ENCODE measurements at places on chromosomes 7 and 10. TPM values are rescaled to one million over a fixed set of nuclear protein-coding genes. Genes with fewer than 3 reads are reported as not detected.

The PGAM2 gene
- total RNA-seq = not detected

The HILPDA gene
- 13.1 TPM for total RNA-seq

The GIMAP6 gene
- 47.7 TPM for total RNA-seq

The ENO4 gene
- 1.1 TPM for total RNA-seq

The AGBL3 gene
- 3.0 TPM for total RNA-seq

The OR6B1 gene
- total RNA-seq = not detected

The KCNIP2 gene
- total RNA-seq = 7.7 TPM

The PNLIPRP3 gene
- not detected for total RNA-seq

The KNDC1 gene
- total RNA-seq = 1.3 TPM

The MAGI2 gene
- 6.3 TPM for total RNA-seq

The ANKRD26 gene
- total RNA-seq = 12.5 TPM

The CAV2 gene
- total RNA-seq = 35.5 TPM

The TMEM236 gene
- total RNA-seq = 0.05 TPM

The PON3 gene
- total RNA-seq = 50.9 TPM

The C10orf62 gene
- not detected for total RNA-seq

The COL26A1 gene
- 6.1 TPM for total RNA-seq

The PKD2L1 gene
- total RNA-seq = 0.44 TPM

The PLXNA4 gene
- total RNA-seq = 3.5 TPM

The CH25H gene
- 10.0 TPM for total RNA-seq

The PIK3AP1 gene
- total RNA-seq = 9.0 TPM

The SLC39A12 gene
- 0.10 TPM for total RNA-seq

The GNGT1 gene
- total RNA-seq = not detected

The WNT2 gene
- 0.41 TPM for total RNA-seq

The ADIRF gene
- total RNA-seq = not detected

The KCND2 gene
- 0.28 TPM for total RNA-seq

The PIP gene
- total RNA-seq = not detected

The XRCC2 gene
- total RNA-seq = 2.9 TPM

The CALHM1 gene
- not detected for total RNA-seq

The ZC3HAV1L gene
- 12.4 TPM for total RNA-seq

The IL15RA gene
- 0.97 TPM for total RNA-seq

The SCIN gene
- total RNA-seq = 8.2 TPM

The PLPP4 gene
- total RNA-seq = not detected

The FOXK1 gene
- 73.8 TPM for total RNA-seq

The FOXP2 gene
- total RNA-seq = 9.1 TPM

The TWNK gene
- 10.5 TPM for total RNA-seq

The SPDYE9 gene
- total RNA-seq = 0.13 TPM

The FZD1 gene
- total RNA-seq = 38.7 TPM

The LRRC61 gene
- total RNA-seq = 5.1 TPM

The AMPH gene
- 1.6 TPM for total RNA-seq

The HGF gene
- 0.82 TPM for total RNA-seq

The ANKRD61 gene
- not detected for total RNA-seq

The NFE2L3 gene
- total RNA-seq = 2.8 TPM

The AKR1B1 gene
- total RNA-seq = 52.8 TPM

Measured in endothelial cell (in vitro differentiated cells).